ENCODE measurements at places on chromosomes 2 and 18.

GRCh38 chr18:79507546-79508480 lies 112.1 kb downstream of the NFATC1 start:
- no peak for DNase-seq

GRCh38 chr18:13218368-13218991 lies at the start of gene LDLRAD4:
Gene LDLRAD4, plus strand, starts transcription at chr18:13218760.
- peak; percentile 4 for DNase-seq

GRCh38 chr18:56312551-56313335 lies 325.6 kb downstream of the TXNL1 start:
- no peak for DNase-seq

DNA sequence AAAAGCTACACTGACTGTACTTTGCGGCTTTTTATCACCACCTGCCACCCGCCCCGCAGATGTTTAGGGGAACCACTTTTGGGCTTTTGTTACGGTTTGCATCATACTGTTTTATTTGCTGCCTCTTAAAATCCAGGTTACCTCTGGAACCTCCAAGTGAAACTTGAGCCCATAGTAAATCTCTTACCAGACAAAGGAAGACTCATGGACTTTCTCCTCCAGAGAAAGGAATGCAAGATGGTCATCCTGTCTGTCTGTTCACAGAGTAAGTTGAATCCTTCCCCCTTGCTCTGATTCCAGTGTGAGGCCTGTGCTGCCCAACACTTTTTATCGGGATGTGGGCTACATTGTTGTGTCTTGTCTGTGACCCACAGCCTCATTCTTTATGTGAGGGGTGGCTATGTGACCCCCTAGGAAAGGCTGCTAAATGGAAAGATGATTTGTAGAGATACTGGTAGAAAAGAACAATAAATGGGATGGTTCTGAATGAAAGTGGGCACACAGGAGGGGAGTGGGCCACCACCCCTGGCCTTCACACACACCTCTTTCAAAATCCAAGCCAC lies 23.3 kb downstream of the RMC1 start:
- DNase-seq: no peak

DNA sequence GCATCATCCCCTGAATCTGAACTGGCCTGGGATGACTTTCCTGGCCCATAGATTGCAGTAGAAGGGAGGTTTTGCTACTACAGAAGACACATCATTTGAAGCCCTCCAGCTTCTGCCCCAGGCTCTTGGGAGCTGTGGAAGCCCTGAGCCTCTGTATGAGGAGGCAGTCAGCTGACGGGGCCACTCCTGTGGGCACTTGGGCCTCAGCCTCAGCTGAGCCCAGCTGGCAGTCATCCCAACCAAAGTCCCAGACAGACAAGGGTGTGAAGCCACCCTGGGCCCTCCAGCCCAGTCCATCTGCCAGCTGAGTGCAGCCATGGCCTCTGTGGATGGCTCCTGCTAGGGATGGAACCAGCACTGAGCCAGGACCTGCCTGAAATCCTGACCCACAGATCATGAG lies 502.3 kb upstream of the HS6ST1 start:
- DNase-seq: no peak

DNA sequence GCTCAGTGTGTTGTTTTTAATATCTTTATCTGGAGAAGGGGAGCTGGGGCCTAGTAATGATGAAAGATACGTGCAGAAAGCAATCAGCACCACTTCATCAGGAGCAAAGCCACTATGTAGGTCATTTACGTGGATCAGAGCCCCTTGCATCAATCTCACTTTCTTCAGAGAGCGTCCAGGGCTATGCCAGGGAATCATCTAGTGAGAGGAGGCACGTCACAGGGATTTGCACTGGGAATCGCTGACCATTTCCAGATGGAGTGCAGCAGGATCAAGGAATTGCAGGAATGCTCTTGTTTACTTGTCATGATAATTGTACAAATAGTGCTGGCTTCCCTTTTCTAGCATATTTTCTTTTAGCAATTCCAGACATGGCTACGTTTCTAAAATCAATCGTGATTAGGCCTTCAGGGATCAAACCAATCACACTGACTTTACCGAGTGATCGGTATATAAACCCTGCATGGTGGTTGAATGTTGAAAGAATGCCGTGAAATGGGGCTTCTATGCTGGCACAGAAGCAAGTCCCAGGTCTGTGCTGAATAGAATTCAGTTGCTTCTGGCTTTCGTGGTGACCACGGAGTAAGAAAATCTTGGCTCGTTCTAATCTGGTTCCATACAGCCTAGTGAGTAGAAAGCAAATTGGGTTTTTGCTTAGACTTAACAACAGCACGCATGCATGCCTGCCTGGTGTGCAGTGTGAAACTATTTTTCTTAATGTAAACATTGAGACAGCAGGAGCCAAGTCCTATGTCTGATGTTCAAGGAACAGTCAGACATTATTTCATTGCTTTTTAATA lies 122.8 kb downstream of the TMEM200C start:
- DNase-seq: no peak

DNA sequence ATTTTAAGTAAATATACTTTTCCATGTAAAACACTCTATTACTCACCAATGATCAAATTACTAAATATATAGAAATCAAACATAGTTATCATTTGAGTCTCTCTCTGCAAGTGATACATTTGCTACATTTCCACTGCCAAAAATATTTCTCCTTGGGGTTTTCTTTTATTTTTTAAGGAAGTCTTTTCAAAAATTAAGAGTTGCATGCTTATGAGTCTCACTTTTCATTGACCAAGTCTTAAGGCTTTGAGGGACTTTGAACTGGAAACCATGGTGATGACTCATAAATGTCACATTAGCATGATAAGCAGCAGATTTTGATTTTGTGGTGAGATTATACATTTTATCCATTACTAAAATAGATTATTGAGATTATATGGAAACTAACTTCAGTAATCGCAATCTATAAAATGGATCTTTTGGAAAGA lies 152.9 kb downstream of the FAM124B start:
- DNase-seq: no peak

- no peak for DNase-seq
Measured at GRCh38 chr2:2188344-2188920, 142.6 kb downstream of the MYT1L start.

DNA sequence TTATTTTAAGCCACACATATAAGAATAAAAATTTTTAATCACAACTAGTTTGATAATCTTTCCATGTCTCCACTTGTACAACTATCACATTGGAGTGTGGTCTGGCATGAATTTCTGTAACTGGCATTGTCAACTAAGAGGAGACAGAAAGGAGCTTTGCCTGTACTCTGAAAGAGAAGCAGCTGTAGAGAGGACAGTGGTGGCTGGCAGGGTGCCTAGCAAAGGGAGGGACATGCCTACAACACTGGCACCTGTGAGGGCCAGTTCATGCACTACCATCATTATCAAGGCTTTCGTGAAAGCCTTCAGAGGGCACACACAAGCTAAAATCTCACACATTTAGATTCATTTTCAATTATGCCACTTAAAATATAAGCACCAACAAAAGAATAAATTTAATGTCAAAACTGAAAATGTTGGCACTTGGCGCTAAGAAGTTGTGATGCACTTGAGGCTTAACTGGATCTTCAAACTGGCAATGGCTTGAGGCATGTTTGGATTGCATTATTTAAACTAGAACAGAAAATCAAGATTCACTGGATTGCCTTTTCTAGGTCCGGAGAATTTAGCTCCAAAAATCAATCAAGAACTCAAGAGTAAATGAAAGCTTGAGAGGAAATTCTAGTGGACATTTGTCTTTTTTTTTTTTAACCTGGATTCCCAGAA lies 238.6 kb downstream of the ZNF385B start:
- no peak for DNase-seq

DNA sequence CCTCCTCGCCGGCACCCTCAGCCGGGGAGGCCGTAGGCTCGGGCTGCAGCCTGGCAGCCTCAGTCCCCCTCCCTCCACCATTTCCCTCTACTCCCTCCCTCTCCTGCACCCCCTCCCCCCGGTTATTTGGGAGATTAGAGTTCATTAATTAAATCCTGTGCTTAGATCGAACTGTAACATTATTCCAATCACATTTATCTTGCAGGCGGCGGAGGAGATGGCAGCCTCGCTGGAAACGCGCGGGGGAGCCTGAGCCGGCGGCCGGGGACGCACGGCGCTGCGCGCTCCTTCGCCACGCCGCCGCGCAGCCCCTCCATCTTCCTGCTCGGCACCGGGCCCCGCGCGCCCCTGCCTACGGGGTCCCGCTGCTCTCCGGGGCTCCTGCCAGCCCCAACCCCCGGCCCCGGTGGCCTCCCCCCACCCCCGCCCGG lies at the start of gene ST8SIA3:
Gene ST8SIA3, plus strand, starts transcription at position 287 of the 431 bp plus-strand sequence. CDS start 290 bp downstream, outside the sequence.
- DNase-seq: no peak

DNA sequence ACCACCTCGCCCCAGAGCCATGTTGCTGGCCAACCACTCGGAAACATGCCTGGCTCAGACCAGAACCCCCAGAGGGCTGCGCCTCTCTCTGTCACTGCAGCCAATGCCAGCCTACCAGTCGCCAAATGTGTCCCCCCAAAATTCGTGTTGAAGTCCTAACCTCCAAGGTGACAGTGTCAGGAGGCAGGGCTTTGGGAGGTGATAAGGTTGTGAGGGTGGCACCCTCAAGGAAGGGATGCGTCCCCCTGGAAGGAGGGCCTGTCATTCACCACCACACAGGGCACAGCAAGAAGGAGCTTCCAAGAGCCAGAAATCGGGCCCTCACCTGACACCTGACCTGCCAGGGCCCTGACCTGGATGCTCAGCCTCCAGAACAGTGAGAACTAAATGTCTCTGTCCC lies 291.9 kb upstream of the SALL3 start:
- DNase-seq: no peak

- DNase-seq: no peak
Measured at GRCh38 chr2:50620783-50621182, 411.1 kb downstream of the NRXN1 start.

DNA sequence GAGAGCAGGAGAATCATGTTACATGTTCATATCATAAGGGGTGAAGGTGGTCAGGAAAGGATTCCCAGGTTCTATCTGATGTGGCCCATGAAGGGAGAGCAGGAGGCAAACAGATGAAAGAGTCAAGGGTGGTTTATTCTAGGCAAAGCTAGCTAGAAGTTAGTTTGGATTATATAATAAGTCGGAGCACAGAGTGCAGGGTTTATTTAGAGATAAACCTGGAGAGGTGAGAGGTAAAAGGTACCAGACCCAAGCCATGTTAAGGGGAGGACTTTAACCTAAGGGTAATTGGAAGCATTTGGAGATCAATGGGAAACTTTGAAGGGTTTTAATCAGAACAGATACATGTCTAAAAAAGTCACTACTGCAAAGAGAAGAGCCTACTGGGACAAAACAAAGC lies 69.2 kb upstream of the LRATD1 start:
- no peak for DNase-seq

- DNase-seq: no peak
Measured at GRCh38 chr18:21265971-21266673, 24.1 kb downstream of the GREB1L start.

- no peak for DNase-seq
Measured at GRCh38 chr2:192948316-192948715, 753.6 kb upstream of the TMEFF2 start.

GRCh38 chr2:233867993-233868532 lies at the start of gene MSL3B:
Gene MSL3B, minus strand, starts transcription at chr2:233868386.
- peak; percentile 32 for DNase-seq

GRCh38 chr18:33446604-33447003 lies 6.1 kb upstream of the CCDC178 start:
- DNase-seq: no peak

DNA sequence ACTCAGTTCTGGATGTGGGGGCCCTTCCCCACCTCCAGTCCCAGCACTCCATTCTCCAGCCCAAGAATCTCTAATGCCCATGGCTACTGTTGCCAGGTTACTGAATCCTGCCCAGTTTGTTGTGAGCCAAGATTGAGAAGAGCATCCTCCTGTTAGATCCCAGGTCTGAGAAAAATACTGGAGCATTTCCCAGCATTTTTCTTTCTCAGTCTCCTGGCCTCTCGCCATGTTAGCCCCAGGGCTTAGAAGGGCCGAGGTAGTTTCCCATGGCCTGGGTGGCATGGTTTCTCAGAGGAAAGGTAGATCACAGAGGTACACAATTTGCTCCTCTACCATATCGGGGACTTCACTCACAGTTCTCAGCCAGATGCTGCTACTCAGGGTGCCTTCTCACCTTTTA lies 135.7 kb downstream of the OTX1 start:
- no peak for DNase-seq

GRCh38 chr2:25897506-25897905 lies 19.2 kb upstream of the ASXL2 start:
- DNase-seq: no peak

DNA sequence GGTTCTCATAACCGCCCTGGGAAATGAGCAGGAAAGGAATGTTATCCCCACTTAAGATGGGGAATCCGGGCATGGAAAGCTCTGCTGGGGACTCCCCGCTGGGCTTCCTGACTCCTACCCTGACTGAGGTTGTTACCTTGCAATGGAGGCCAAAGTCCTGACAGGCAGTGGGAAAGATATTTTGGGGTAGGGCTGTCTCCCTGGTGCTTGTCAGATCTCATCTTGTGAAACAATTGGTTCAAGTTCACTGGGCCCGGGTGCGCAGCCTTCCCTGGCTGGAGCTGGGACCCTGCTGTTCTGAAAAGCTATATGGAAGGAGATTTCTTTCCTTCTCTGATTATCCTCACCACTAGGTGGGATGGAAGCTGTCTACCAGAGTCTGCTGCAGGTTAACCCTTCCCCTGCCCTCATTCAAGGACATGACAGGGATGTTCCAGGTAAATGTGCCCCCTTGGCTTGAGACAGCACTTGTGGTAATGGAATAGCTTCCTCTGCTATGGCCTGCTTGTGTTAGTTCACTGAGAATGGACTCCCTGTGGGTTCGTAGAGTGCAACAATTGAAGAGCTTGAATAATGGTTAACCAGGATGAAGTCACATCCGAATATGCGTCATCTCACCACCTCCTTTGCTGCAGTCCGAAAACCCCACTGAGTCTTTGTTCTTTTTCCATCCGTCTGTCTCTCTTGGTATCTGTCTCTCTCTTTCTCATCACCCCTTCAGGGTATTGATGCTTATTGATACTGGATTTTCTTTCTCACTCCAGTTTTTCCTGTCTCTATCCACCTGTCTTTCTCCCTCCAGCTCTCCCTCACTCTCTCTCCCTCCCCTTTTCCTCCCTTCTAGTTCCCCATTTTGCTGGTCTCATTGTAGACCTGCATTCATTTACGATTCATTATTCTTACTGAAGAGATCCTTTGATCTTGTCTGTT lies 67.8 kb upstream of the EPAS1 start:
- no peak for DNase-seq

DNA sequence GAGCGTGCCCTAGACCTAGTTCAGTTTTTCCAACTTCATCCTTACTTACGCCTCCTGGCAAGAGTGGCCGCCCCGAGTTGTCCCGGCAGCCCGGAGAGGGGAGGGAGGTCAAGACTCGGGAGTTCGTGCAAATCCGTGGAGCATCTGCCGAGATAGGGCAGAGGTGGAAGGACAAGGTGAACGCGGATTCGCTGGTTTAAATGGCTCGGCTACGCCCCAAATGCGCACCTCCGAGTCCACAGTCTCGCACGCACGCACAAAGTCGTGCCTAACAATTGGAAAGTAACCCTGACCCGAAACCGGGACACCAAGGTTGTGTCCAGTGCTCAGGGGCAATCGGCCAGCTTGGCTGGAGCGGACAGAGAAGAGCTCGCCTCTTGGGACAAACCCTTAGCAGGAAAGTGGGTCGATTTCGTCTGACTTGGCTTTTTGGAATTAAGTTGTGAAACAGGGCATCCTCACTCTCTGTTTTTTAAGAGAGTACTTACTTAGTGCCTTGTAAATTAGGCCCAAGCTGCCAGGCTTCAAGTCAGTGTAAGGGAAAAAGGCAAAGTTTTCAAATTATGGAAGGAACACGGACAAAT lies 726 bp upstream of the SS18 start:
- no peak for DNase-seq

- DNase-seq: no peak
Measured at GRCh38 chr18:78849458-78849857, 130.2 kb upstream of the SALL3 start.
